ENCODE measurements at places on chromosomes 12 and 14. TPM values are rescaled to one million over a fixed set of nuclear protein-coding genes. Genes with fewer than 3 reads are reported as not detected.
A peak's percentile ranks its signal among the peaks of the same experiment; 100 is the strongest.

- DNase-seq, result no peak
These were observed 90.9 kb upstream of the CCDC196 start for GRCh38 chr14:66395300-66395699.

GRCh38 chr14:56995010-56995409, 184.7 kb upstream of the OTX2 start:
- no peak for DNase-seq

ADAM21 gene
- not detected for total RNA-seq

GRCh38 chr12:33703221-33703620, 263.6 kb upstream of the SYT10 start:
- DNase-seq, result no peak

DNA sequence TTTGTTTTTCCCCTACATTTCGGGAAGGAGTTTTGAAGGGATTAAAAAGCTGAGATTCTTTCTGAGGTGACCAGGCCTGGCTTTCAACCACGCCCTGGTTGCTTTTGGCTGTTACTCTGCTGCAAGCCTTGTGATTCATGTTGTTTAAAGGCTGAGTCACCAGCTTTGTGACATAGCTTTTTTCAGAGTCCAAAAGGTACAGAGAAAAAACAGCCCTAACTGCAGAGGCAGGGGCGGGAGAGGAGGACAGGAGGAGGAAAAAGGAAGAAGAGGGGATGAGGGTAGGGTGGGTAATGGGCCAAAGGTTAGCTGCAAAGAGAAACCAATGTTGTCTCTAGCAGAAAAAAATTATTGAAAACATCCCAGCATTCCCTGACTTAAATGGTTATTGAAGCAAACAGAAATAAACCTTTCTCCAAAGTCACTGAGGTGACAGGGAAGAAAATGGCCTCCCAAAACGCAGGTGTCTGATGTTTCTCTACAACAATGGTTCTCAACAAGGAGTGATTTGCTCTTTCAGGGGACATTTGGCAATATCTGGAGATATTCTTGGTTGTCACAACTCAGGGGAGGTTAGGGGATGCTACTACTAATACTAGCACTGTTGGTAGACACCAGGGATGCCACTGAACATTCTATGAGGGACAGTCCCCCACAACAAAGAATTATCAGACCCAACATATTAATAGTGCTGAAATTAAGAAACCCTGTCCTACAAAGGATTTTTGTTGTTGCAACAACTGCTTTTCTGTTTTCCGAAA, 2.1 kb upstream of the UBC start:
- DNase-seq, result peak; percentile 85

TOMM20L gene
- not detected for total RNA-seq

FSCB gene
- 1.6 TPM for total RNA-seq

ORAI1 gene
- total RNA-seq, result 6.7 TPM

PTPRQ gene
- total RNA-seq, result 8.0 TPM

DNA sequence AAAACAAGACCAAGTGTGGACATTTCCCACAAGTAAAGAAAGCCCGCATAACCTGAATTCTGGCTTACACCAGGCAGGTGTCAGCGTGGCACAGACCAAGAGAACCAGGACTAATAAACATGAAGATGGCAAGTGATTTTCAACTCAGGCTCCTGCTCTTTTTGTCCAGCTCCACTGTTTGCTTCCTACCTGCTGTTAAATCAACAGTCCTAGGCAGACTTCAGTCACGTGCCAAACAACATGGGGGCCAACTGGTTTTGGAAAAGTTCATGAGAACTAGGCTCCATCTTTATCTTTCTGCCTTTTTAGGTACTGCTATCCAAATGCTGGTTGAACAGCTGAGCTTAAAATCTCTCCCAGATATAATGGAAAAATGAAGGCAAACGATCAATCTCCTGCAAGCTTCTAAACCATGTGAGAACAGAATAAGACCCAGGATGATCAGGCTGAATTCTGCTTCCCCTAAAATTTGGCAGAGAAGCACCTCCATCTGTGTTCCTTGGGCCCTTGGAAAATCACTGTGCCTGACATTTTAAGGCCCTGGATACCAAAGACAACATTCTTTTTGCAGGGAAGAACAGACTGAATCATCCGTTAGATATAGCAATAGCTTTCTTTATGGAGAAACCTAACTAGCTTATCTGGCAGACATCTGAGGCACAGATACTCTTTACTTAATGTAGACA, 215.6 kb upstream of the USP15 start:
- DNase-seq, result no peak

DNA sequence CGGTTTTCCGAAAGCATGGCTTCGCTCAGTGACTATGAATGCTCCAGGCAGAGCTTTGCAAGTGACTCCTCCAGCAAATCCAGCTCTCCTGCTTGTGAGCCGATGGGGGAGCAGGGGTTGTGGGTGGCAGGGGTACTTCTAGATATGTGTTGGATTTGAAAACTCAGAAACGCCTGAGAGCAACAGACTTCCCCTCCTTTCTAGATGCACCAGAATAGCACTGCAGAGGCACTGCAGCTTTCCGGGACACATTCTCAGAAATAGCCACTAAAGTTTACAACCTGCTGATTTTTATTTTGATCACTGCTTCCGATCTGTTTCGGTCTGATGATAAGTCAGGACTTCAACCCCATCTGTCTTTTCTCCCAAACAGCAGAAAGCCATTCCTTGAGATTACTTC, 8.6 kb downstream of the TCP11L2 start:
- DNase-seq, result no peak

GRCh38 chr14:104710071-104710735, 13.8 kb upstream of the ADSS1 start:
- DNase-seq, result no peak

RNF34 gene
- 45.1 TPM for total RNA-seq

DNA sequence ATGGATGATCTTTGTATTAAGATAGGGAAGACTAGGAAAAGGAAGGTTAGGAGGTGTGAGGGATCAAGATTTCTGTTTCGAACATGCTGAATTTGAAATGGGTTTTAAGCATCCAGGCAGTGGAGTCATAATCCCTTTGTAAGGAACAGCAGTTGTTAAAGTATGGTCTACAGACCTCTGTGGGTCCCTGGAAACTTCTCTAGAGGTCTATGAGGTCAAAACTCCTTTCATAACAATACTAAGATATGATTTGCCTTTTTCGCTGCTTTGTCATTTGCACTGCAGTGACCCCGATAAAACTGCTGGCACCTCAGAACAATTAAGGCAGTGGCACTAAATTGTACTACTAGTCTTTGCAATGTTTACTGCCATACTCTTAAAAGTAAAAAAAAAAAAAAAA, 1.5 kb downstream of the RAD51AP1 start:
- DNase-seq, result no peak

DNA sequence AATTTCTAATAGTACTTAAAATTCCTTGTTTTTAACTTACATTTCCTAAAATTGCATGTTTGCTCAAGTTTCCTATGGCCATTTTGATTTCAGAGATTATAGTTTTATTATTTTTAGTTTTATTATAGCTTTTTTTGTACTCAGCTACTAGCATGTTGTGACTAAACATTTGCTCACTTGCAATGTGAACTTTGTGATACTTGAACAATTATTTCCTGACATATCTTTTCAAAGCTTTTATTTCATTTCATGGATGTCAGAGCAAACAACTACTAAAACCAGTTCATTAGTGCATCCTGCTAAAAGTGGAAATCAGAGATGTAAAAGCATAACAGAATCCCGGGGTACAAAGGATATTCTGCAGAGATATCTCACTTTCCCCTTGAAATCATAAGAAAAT, 33.6 kb upstream of the PCNX4 start:
- no peak for DNase-seq

GRCh38 chr14:104368751-104369100, 210.8 kb upstream of the C14orf180 start:
- DNase-seq, result no peak

- DNase-seq, result no peak
These were observed 70.7 kb downstream of the SRRM4 start for GRCh38 chr12:119052001-119052400.

DNA sequence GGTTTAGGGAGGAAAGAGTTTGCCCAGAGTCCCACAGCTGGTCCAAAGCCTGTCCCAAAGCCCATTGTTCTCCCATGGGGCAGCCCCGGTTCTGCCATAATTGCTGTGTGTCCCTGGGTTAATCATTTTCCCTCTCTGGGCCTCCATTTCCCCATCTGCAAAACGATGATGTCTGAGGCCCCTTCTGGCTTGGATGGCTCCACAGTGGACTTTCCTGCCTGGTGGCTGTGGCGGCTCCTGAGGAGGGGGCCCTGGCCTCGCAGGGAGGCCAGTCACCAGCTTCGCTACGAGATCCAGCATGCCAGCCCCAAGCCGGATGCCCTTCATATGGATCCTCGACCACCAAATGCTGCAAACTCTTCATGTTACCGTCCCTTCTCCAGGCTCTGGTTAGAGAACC, 37.5 kb upstream of the PPP1R13B start:
- no peak for DNase-seq

DNA sequence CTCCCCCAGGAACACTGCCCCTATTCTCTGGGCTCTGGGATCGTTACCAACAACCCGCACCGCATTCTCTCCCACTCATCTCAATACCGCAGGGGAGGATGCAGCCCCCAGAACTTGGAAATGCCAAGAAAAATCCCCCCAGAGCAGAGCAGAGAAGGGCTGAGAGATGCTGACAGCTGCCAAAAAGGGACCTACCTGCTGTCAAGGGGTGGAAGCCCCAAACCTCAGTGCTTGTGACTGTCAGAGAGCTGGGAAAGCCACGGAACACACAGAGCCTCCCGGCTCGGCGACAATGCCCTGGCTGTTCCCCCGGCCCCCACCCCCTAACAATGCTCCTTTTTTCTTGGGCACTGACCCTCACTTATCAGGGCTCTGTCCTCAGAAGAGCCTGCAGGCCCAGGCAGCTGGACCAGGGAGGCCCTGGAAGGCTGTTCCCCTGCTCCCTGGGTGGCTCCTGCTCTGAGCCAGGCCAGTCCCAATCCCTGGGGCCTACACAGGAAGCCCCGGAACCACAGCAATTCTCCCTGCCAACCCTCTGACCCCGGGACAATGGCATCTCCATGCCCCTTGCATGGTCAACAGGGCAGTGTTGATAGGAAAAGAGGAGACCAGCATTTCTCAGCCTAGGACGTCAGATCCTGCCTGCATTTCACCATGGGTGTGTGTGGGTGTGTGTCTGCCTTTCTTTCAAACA, 78.9 kb downstream of the ITPK1 start:
- no peak for DNase-seq

GRCh38 chr12:94437303-94437702, 22.4 kb downstream of the CEP83 start:
- DNase-seq, result no peak

GLI1 gene
- total RNA-seq, result 1.2 TPM

TECPR2 gene
- total RNA-seq, result 19.9 TPM

- no peak for DNase-seq
These were observed 31.4 kb downstream of the PSMC1 start for GRCh38 chr14:90287791-90288190.

- no peak for DNase-seq
These were observed 1.6 kb downstream of the TMEM260 start for GRCh38 chr14:56581041-56581727.

- no peak for DNase-seq
These were observed 186.5 kb downstream of the SPTSSA start for GRCh38 chr14:34275530-34275929.

KLHDC1 gene
- 13.5 TPM for total RNA-seq

GPD1 gene
- 235 TPM for total RNA-seq

GRCh38 chr14:102575160-102575845, 17.1 kb upstream of the RCOR1 start:
- DNase-seq, result no peak

DNA sequence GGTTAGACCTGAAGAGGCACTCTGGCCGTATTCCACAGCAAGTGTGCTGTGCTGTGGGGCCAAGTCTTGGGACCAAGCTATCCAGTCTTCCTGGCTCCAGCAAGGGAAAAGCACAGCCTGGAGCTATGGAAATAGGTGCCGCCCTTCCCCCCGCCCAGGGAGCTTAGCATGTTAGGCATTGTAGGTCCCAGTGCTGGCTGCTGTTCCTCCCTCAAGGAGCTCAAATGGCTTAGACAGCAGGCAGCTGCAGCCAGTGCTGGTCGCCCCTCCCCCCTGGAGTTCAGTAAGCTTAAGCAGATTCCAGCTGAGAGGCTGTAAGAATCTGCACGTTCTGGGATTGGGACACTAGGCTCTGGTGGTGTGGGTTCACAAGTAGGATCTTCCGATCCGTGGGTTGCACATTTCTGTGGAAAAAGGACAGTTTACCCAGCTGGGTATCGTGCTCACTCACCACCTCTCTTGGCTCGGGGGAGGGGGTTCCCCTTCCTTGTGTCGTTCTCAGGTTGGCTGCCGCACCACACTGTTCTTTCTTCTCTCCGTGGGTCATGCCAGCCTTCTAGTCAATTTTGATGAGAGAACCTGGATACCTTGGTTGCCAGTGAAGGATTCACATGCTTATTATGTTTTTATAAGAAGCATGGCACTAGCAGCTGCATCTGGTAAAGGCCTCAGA, 127.3 kb downstream of the CNTN1 start:
- DNase-seq, result no peak

DNA sequence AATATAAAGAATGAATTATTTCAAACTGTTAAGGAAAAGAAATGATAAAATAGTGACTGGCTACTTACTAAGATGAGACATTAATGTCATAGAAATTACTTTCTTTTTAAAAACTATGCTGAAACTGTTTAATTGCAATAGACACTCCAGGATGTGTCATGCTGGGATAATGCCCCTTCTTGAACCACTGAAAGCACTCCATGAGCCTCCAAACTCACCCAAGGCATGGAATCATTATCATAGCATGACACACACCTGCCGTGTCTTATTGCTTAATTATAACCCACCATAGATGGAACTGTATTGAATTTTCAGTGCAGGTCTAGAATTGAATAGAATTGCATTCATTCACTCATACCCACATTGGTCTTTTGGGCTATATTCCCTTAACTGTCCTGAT, 4.3 kb downstream of the MBIP start:
- DNase-seq, result no peak

GRCh38 chr14:76236172-76237130, 84.7 kb downstream of the GPATCH2L start:
- DNase-seq, result no peak

Data from breast epithelium (tissue), 4 donors.